ENCODE measurements at places on chromosomes 5 and 9. TPM values are rescaled to one million over a fixed set of nuclear protein-coding genes. Genes with fewer than 3 reads are reported as not detected.

DNA sequence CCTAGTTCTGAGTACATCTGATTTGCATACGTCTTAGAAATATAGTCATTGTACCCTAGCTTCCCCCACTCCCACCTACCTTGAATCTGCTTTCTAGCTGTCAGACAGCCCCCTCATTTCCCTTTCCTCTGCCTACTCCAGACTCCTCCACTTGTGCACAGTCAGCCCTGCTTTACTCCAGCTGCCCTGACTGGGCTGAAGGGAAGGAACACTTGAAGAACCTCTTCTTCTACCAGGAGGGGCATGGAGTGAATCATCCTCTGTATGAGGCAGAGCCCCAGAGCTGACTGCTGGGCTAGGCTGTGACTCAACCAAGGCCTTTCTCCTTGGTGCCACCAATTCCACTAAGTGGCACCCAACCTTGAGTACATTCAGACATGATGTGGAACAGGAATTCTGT is 18.1 kb upstream of the ZFR start:
- no peak for DNase-seq

DNA sequence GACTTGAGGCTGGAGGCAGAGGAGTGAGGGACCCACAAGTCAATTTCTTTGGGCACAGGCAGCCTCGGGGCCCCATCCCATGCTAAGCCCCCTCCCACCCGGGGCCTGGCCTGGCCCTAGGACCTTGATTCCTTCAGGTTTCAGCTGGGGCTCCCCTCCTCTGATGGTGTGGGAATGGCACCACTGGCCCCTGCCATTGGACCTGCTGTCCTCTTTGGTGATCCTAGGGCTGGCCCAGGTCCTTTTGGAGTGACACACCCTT is 10.5 kb downstream of the ERGIC1 start:
- DNase-seq, result no peak

DNA sequence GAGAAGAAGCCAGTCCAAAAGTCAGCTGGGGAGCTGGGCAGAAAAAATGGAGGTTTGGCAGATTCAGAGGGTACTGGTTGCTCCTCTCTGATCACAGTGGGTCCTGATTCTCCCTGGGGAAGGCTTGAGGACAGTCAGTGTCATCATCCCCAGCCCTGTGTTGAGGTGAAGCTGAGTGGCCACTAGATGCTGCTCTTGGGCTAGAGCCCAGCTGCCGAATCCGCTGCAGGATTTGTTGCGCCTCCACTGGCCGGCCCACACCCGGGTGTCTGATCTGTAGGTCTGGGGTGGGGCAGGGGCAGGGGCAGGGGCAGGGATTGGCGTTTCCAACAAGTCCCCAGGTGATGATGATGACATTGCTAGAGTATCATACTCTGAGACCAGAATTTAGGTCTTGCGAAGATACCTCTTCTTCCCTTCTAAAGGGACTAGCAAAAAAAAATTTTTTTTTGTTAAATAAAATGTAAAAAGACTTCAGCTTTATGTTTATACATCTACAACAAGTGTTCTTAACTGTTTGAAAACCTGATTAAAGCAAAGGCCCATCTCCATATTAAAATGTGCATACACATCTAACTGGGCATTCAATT is 106.8 kb downstream of the PDE6A start:
- no peak for DNase-seq

GRCh38 chr5:1319436-1320256 is 24.8 kb upstream of the TERT start:
- DNase-seq, result no peak

- DNase-seq, result no peak
Observed at GRCh38 chr5:72621576-72621975, 114.4 kb upstream of the ZNF366 start.

GRCh38 chr5:38069360-38069759 is 189.0 kb upstream of the EGFLAM start:
- DNase-seq, result no peak

DNA sequence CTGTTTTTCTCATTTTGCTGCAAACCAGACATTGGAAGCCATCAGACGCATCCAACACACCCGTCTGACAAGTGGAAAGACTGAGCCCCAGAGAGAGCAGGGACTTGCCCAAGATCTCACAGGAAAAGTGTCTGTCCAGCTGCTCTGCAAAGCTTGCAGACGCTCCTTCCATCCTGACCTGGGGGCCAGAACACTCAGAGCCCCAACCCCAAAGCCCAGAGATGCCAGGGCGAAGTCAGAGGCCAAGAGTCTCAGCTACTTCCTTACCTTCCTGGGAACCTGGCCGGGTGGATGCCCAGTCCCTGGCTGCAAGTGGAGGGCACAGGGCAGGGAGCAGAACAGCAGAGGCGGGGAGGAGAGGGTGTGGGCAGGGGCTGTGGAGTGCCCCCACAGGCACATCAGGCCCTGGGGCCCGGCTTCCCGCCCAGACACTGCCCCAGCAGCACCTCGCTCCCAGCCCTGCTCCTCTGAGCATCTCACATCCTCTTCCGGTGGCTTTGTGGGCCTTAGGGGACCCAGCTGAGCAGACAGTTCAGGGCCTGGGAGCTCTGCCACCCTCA is 9.7 kb upstream of the RALGDS start:
- DNase-seq, result no peak

- no peak for DNase-seq
Observed at GRCh38 chr5:147685993-147686392, 96.5 kb downstream of the JAKMIP2 start.

GRCh38 chr5:154878642-154879335 is 20.4 kb downstream of the CNOT8 start:
- no peak for DNase-seq

- no peak for DNase-seq
Observed at GRCh38 chr9:72800328-72800994, 152.4 kb downstream of the ALDH1A1 start.

The DIRAS2 gene
- polyA plus RNA-seq, result 1.1 TPM

The ASS1 gene
- polyA plus RNA-seq, result 43.6 TPM

The ADAMTS13 gene
- 10.4 TPM for polyA plus RNA-seq

The BTNL8 gene
- polyA plus RNA-seq, result not detected

The HABP4 gene
- 11.3 TPM for polyA plus RNA-seq

The C6 gene
- polyA plus RNA-seq, result 0.19 TPM

All from hindlimb muscle (tissue), 1 donor.